ENCODE measurements at places on chromosomes 1 and 21.

DNA sequence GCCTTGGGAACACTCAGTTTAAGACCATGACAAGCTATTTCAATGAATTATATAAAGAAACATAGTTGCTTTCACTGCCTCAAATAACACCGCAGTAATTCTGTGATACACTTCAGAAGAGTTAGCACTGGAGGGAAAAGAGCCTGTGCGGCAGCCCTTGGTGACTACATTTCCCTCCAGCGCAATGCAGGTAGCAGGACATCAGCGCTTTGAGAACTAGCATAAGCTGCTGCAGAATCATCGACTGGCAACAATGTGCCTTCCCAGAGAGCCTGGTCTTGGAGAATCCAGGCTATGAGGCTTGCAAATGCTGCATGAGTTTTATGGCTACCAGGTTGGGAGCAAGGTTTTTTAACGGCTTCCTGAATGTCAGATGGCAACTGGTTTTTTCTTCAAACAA lies 7.5 kb downstream of the NRIP1 start:
- DNase-seq = no peak

DNA sequence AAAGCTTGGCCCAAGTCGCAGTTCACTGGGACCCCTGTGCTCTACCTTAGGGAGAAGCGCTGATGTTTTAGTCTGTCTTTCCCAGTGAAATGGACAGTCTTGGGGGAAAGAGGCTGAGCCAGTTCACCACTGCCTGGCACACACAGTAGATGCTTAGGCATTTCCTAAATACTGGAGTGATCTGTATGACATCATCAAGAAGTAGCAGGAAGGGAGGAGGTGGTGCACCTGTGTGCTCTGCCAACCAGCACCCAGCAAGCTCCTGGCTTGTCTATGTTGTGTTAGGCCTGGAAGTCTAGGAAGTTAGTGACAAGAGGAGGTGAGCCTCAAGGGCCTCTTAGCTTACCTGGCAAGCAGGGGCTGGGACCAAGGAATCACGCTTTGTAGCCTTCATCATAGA lies 158.2 kb upstream of the NFIA start:
- DNase-seq = no peak

GRCh38 chr1:55870106-55870505 lies 654.9 kb upstream of the USP24 start:
- no peak for DNase-seq

DNA sequence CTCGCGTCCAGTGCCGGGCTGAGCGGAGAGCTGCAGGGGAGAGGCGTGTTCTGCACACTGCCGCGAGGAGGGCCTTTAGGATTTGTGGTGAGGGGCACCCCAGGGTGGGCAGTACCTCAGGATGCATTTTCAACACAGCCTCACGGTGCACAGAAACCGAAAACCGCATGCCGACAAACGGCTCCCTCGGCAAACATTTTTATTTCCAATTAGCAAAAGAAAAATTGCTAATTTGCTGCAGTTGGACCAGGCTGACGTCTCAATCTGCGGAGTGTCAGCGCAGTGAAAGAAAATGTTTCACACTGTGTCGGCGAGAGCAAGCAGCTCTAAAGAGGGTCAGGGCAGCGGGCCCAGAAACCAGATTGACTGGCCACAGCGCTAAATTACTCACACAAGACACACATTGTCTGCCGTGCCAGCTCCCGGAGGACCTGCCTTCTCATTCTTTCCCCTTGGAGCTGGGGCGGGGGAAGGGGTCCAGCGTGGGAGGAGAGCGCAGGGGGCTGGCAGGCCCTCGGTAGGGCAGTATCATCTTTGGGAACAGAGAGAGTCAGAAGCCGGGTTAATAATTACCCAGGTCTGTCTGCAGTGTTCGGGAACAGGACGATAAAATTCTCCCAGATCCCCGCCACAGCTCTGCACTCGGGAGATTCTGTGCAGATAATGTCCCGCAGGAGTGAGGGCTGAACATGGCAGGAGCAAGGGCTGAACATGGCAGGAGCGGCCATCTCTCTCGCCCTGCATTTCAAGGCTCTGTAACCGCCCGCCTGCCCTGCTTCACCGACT lies 150.2 kb downstream of the PRDM16 start:
- DNase-seq = no peak

DNA sequence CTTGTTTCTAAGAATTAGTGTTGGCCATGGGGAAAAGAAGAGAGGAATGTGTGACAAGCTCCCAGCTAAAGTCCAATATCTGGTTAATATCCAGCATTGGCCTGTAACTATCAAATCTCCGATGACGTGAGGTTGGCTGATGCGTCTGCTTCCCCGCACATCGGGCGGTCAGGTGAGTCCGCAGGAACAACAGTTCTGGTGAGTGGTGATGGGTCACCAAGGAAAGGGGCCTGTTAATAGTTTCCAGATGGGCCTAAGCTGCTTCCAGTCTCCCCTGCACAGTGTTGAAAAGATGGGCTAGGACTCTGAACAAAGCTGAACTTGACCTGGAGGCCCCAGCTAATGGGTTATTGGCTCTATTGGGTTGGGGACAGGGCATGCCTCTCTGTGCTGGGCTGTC lies 193.1 kb upstream of the EDN2 start:
- DNase-seq = no peak

DNA sequence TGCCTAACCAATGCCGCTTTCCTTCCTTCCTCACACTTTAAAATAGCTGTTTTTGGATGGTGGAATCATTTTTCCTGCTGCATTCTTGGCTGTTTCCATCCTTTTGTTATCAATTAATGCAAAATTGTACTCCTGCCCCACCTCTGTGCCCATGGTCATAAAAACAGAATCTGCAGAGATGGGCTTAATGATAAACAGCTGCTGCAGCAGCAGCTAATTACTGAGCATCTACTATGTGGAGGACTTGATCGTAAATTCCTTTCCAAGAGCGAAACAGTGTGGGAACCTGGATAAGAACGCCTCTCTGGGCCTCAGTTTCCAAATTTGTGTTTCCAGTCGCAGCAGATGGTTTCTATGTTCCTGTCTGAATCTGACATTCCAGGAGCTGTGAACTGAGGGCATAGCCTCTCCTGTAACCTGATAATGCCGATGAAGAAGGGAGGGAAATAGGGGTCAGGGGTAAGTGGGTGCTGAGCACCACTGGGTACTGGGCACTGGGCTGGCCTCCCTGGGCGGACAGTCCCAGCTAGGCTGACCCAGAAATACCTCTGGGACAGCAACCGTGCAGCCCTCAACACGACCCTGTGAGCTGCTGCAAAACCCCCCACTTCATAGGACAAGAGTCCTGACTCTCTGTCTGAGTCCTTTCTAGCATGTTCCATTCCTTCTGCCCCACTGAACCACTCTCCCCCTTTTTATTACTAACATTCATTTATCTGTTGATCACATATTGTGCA lies 121.7 kb downstream of the DMRTB1 start:
- DNase-seq = no peak

GRCh38 chr1:168112673-168113305 lies 23.9 kb downstream of the GPR161 start:
- DNase-seq = peak; percentile 18

DNA sequence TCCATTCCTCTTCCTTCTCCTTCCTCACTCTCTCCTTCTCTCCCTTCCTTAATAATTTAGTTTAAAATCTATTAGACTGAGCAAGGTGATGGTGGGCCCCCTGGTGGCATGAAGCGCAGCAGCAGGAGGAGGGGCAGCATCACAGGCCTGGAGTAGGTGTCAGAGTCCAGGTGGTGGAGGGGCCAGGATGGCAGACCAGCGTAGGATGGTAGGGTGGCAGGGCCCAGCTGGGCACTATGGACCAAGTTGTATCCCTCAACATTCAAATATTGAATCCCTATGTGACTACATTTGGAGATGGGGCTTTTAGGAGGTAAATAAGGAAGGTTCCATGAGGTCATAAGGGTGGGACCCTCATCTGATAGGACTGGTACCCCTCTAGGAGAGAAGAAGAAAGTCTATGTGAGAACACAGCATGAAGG lies 61.0 kb downstream of the WDR4 start:
- no peak for DNase-seq

DNA sequence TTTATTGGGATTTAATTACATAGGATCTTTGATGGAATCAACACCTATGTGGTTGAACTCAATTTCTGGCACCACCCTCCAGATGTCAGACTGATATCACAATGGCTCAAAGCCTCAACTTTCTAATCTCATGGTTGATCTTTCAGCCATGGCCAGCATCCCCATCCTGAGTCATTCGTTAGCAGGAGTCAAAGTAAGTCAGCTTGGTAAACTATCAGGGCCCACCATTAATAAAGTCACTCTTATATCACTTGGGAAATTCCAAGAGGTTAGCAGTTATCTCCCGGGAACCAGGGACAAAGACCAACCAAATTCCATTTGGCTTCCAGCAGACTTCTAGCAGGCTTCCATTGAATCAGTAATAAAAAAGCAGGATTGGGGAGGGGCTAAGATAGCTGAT lies 50.7 kb upstream of the TNFSF4 start:
- DNase-seq = no peak

GRCh38 chr1:98388441-98388840 lies 273.1 kb upstream of the SNX7 start:
- DNase-seq = no peak

DNA sequence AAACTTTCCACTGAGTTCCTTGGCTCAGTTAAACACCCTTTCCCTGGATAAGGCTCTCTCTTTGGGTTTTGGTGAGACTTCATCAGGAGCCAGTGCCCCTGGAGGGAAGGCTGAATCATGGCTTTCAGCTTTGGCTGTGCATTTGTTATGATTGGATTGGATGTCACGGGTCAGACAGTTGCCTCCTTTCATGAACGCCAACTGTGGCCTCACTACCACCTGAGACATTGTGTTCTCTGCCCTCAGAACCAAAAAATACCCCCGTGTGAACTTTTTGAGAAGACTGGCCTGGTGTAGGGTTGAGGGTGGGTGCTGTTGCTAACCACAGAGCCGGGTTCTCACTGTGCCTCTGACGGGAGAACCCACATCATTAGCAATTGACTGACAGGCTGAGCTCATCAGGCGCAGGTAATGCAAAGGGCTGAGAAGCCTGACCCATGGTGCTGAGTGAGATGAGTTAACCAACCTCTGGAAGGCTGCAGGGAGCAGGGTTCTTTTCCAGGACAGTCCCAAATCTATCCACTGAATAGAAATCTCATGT lies 65.6 kb downstream of the HHAT start:
- DNase-seq = no peak

DNA sequence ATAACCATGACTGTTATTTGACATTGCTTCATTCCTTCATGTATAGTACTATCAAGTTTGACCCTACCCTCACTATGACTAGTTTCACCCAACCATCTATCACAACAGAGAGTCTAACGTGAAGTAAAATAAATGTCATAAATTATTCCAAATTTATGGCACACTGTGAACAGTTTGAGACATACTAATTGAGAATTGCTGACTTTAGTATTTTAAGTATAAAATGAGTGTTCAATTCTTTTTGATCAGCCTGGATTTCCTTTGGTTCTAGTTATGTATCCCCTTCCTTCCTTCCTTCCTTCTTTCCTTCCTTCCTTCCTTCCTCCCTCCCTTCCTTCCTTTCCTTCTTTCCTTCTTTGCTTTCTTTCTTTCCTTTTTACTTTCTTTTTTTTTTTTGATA lies 14.5 kb downstream of the CR1 start:
- no peak for DNase-seq

DNA sequence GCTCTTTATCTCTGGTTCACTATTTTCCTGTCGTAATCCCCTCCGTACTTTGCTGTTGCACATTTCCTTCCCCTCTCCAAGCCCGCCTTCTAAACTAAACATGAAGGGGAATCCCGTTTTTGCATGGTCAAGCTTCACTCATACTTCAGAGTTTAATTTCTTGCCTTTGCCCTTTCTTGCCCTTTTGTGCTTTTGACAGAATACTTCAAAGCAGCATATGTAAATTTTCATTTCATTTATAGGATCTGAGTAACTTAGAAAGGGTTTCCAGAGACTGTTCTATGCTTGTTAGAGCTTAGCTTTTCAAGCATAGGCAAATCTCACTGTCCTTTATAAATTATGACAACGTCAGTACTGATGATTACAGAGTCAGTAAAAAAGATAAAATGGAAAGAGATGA lies 27.7 kb downstream of the SPATA45 start:
- DNase-seq = no peak

DNA sequence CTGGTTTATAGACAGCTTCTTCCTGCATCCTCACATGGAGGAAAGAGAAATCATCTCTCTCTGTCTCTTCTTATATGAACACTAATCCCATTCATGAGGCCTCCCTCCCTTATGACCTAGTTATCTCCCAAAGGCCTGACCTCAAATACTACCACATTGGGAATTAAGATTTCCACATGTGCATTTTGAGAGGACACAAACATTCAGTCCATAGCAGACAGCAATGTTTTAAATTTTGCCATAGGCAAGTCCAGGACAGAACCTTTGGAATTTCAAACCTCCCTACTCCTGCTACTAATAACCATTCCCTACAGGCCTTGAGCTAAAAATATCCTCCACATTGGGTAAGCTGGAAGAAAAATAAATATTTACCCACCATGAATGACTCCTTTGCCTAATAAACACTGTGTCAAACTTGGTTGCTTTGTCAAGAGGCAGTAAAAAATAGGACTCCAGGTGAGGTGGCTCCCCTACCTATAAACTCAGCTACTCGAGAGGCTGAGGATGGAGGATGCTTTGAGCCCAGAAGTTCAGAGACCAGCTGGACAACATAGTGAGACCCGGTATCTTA lies 113.7 kb downstream of the ZNF281 start:
- DNase-seq = no peak

GRCh38 chr1:58190267-58190988 lies 356.1 kb downstream of the OMA1 start:
- DNase-seq = no peak

- DNase-seq = no peak
Measured at GRCh38 chr1:67348586-67349252, 41.0 kb downstream of the IL12RB2 start.

GRCh38 chr1:185152187-185152767 lies 4.5 kb downstream of the TRMT1L start:
- no peak for DNase-seq

DNA sequence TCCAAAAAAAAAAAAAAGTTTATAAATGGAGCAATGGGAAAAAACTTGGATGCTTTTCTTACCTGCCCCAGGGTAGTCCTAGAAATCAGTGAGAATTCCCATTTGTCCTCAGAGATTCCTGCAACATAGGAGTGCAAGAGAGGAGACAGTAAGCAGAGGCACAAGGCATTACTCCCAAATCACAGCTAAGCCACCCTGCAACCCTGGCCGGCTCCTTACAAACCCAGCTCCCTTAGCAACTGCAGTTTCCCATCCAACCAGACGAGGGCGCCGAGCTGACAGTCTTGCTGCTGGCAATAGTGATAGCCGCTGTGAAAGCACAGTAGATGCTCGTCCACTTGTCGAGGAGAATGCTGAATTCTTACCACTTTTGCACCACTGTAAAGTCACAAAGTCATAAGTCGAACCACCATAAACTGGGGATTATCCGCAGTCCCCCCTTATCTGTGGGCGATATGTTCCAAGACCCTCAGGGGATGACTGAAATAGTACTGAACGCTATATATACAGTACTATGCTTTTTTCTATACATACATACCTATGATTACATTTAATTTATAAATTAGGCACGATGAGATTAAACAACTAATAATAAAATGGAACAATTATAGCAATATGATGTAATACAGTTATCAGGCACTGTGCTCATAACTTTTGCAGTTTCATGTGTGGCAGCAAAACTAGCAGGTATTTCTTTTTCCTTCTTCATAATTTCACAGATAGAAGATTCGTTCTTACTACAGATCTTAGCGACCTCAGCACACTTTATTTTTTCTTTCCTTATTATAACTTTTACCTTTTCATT lies 6.0 kb upstream of the PITHD1 start:
- peak; percentile 78 for DNase-seq

GRCh38 chr1:62438163-62438562 lies 1.3 kb downstream of the USP1 start:
- no peak for DNase-seq

- DNase-seq = no peak
Measured at GRCh38 chr1:116426401-116426800, 53.4 kb downstream of the ATP1A1 start.

- DNase-seq = no peak
Measured at GRCh38 chr1:63325279-63325985, 3.1 kb downstream of the FOXD3 start.
